Stimulated activated CD4-positive, alpha-beta T cell treated with anti-CD3 and anti-CD28 coated beads, Interleukin-12 subunit alpha, Interleukin-12 subunit beta, amount 100 ng/mL, for 24 hours (primary cell): ENCODE measurements at places on chromosomes 5 and 9.

- DNase-seq = no peak
Observed at GRCh38 chr9:96565671-96566497, 53.8 kb downstream of the CDC14B start.

DNA sequence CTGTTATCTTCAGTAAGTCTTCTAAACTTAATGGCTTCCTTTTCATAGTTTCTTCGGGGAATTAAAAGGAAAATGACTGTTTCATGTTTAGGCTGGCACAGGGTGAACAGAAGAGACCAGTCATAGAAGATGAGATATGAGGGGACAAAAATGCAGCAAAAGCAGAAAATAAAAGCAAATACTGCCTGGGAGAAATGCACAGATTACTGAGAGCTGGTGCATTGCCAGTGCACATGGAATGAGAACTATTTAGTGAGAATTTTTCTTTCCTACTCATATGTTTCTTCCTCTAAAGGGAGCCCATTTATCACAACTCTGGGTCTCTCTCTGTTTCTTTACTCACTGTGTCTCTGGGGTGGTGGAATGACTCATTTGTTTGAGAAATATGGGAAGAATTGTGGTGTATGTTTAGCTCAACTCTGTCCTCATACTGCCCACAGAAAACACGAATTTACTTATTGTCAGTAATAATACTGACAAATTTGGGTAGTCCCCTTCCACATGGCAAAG is 25.9 kb upstream of the ANKRD55 start:
- no peak for DNase-seq

GRCh38 chr5:75611311-75612225 is at the start of gene ANKDD1B:
Gene ANKDD1B, plus strand, starts transcription at chr5:75611453. Its CDS starts 182 bp downstream, at chr5:75611635.
- no peak for DNase-seq

GRCh38 chr5:38323645-38324295 is 65.4 kb downstream of the EGFLAM start:
- DNase-seq = no peak

DNA sequence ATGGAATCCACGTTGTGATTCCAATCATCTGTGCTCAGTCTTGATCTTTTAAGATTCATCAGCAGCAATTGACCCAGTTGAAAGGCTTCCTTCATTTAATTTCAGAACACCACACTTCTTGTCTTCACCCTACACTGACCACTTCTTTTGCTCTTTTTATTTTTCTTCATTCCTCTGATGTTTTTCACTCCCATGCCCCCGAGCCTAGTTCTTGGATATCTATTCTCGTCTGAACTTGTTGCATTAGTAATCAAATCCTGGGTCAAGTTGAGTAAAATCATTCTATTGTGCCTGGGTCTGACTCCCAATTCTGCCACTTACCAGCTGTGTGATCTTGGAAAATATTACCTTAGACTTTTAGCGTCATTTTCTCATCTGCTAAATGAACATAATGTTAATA is 356.5 kb downstream of the CDH12 start:
- DNase-seq = no peak
